ENCODE measurements at places on chromosomes 2 and 18. TPM values are rescaled to one million over a fixed set of nuclear protein-coding genes. Genes with fewer than 3 reads are reported as not detected.

The KCNG2 gene
- total RNA-seq: not detected

The DTYMK gene
- total RNA-seq: 16.3 TPM

The GDF7 gene
- total RNA-seq: 1.7 TPM

The CDK15 gene
- 4.7 TPM for total RNA-seq

The CTAGE1 gene
- not detected for total RNA-seq

The TMEM17 gene
- total RNA-seq: 2.5 TPM

The MAPK4 gene
- total RNA-seq: 2.3 TPM

The ICA1L gene
- total RNA-seq: 20.8 TPM

The SNORC gene
- 1.1 TPM for total RNA-seq

The RAB11FIP5 gene
- 33.1 TPM for total RNA-seq

The DSC1 gene
- total RNA-seq: not detected

The KCNIP3 gene
- 16.5 TPM for total RNA-seq

The EFHD1 gene
- total RNA-seq: 60.1 TPM

The BOLL gene
- not detected for total RNA-seq

The CXCR1 gene
- total RNA-seq: not detected

The THSD7B gene
- total RNA-seq: 0.32 TPM

The NT5C1B gene
- not detected for total RNA-seq

The CCDC74B gene
- 5.1 TPM for total RNA-seq

The LBX2 gene
- total RNA-seq: 1.2 TPM

The KATNAL2 gene
- 5.1 TPM for total RNA-seq

The KHK gene
- total RNA-seq: 2.3 TPM

The TBR1 gene
- total RNA-seq: not detected

The LTBP1 gene
- total RNA-seq: 74.8 TPM

The WDR75 gene
- 30.4 TPM for total RNA-seq

The MC4R gene
- total RNA-seq: 0.36 TPM

The COL3A1 gene
- 192 TPM for total RNA-seq

The TXNDC2 gene
- 0.18 TPM for total RNA-seq

The MTA3 gene
- 55.8 TPM for total RNA-seq

The SLC40A1 gene
- 452 TPM for total RNA-seq

The ALPG gene
- not detected for total RNA-seq

The REG1B gene
- total RNA-seq: 10.5 TPM

The ASPRV1 gene
- total RNA-seq: 2.1 TPM

The DNMT3A gene
- total RNA-seq: 72.7 TPM

The C18orf54 gene
- 1.9 TPM for total RNA-seq

The TTL gene
- total RNA-seq: 18.3 TPM

The FAHD2A gene
- 23.1 TPM for total RNA-seq

The DSG1 gene
- total RNA-seq: not detected

The POTEC gene
- not detected for total RNA-seq

The UCN gene
- total RNA-seq: 2.8 TPM

The ADD2 gene
- 0.68 TPM for total RNA-seq

The CDCA7 gene
- total RNA-seq: 0.72 TPM

The TMEM182 gene
- total RNA-seq: 2.4 TPM

The OTOS gene
- total RNA-seq: not detected

All from ovary (tissue), 10 donors.